CD4-positive, alpha-beta T cell treated with Interleukin-4 for 1 hour (primary cell): ENCODE measurements at places on chromosomes 6 and 20.
A peak's percentile ranks its signal among the peaks of the same experiment; 100 is the strongest.

DNA sequence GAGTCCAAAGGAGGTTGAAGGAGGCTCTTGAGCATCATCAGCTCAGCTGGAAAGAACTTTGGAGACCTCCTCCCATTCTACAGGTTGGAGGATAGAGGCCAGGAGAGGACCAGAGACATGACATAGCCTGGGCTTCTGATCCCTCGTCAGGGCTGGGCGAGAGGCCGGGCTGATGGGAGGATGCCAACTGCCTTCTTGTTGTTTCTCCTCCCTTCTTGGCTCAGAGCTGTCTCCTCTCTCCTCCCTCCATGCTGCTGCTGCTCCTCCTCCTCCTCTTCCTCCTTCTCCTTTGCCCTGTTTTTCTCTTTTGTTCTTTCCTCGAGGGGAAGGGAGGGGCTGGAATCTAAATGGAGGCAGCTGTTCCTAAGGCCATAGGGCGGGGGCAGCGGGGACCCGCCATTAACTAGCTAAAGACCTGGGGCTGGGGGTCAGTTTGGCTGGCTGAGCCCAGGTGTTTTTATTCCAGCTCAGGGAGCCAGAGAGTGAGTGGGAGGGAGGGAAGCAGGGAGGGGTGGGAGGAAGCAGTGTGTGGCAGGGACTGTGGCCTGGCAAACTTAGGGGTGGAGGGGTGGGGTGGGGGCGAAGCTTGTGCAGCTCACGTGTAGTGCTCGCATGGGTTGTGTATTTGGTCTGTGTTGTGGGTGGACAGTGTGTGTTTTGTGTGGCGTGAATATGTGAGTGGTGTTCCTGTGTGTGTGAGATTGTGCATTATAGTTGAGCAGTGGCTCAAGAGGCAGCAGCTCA lies 84.8 kb downstream of the CD40 start:
- DNase-seq = no peak

- no peak for DNase-seq
These were observed 3.3 kb upstream of the PGK2 start for GRCh38 chr6:49790341-49790740.

DNA sequence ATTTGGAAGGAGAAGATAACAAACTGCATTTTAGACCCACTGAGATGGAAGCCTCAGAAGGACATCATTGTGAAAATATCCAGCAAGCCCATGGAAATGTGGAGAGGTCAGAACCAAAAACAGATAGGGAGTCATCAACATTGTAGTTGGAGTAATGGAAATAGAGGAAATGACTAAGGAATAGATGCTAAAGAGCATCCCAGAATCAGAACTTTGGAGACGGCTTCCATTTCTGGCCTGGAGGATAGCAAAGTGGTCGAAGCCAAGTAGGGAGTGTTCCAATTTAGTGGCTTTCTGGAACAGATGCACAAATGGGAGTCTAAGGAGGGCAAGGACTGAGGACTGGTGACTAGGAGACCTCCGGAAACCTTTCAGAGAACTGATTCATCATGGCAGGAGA lies 3.6 kb downstream of the BEND6 start:
- DNase-seq = no peak

- no peak for DNase-seq
These were observed 58.9 kb upstream of the SGK1 start for GRCh38 chr6:134376785-134377184.

DNA sequence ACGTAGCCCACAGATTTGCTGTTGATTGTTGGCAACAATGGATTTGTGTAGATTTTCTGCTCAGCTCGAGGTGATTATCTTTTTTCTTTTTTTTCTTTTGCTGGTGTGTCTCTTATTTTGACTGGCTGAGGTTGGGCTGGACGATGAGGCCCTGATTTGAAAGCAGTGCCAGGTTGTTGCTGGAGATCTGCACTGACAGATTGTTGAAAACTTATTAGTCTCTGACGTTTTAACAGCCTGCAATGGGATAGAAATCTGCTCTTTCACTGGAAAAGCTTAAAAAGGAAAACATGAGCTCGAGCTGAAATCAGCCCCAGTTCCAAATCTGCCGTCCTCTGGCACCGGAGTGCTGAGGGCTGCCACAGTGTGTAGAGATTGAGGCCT lies 87.7 kb downstream of the PDE7B start:
- no peak for DNase-seq

DNA sequence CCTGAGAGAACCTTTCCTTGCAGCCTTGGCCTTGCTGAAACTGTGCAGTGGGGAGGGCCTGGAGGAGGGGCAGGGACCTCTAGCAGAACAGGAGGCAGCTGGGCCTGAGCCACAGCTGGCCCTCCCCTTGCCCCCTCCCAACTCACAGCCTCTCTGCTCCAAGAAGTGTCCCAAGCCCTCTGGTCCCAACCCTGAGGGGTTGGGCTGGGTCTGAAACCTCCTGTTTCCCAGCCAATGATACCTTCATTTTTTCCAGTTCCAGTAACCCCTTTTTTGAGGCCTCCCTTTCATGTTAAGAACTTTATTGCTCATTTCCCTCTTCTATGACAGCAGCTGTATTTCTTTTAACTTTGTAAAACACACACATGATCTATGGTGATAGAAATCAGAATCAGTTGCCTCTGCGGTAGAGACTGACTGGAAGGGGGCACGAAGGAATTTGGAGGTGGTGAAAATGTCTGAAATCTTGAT lies 17.9 kb upstream of the ARMC12 start:
- no peak for DNase-seq

GRCh38 chr20:12020846-12021245 lies 103.2 kb downstream of the BTBD3 start:
- no peak for DNase-seq

GRCh38 chr6:163416557-163417253 lies 2.2 kb downstream of the QKI start:
- peak; percentile 57 for DNase-seq

GRCh38 chr6:116165596-116165995 lies 39.7 kb upstream of the COL10A1 start:
- peak; percentile 26 for DNase-seq

DNA sequence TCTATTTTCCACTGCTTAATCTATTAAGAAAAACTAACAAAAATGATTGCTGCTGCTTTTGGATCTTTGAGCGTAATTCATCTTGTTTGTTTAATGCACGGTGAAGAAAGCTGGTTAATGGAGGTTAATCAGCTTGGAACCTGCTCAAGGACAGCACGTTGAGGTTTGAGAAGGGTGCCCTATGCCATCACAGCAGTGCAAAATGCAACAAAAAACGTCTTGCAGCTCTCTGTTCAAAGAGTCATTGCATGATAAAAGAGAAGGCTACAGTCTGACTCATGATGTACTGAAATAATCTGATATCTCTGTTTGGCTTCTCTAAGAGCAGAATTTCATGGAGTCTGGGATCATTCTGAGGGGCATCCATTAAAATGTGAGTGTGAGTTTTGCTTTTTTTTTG lies 80.6 kb upstream of the PREP start:
- no peak for DNase-seq

- DNase-seq = no peak
These were observed at the start of gene MAPK13 for GRCh38 chr6:36129941-36130666. Gene MAPK13, plus strand, starts transcription at chr6:36130513. Its CDS starts 70 bp downstream, at chr6:36130583.

GRCh38 chr6:72691249-72691648 lies 69.4 kb downstream of the KCNQ5 start:
- no peak for DNase-seq

GRCh38 chr6:7323074-7323473 lies 10.1 kb upstream of the SSR1 start:
- DNase-seq = no peak

GRCh38 chr6:143150281-143150680 lies 89.6 kb downstream of the AIG1 start:
- no peak for DNase-seq

GRCh38 chr6:52984247-52984646 lies 10.8 kb downstream of the GSTA4 start:
- DNase-seq = peak; percentile 76

DNA sequence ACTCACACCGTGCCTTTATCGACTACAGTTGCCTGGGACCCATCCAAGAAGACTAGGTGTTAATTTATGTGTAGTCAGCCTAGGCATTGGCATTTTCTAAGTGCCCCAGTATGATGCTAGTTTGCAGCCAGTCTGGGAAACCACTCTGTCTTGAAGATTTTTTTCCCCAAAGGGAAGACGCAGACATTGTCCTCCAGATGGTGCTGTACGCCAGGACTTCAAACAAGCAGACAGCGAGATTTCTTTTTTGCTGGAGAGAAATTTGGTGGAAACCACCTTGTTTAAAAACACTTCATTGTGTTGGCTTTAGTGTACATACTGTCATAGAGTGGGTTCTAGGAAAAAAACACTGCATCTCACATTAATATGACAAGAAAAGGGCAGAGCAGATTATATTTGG lies 30.0 kb downstream of the ALDH5A1 start:
- DNase-seq = peak; percentile 16
